ENCODE measurements at places on chromosomes 2 and 18. TPM values are rescaled to one million over a fixed set of nuclear protein-coding genes. Genes with fewer than 3 reads are reported as not detected.

The TTC39C gene
- total RNA-seq = 18.5 TPM

The C1GALT1C1L gene
- 1.0 TPM for total RNA-seq

The ANKRD30B gene
- not detected for total RNA-seq

The SLC23A3 gene
- total RNA-seq = 0.50 TPM

The CD207 gene
- not detected for total RNA-seq

The MYO7B gene
- not detected for total RNA-seq

The RAB17 gene
- total RNA-seq = under 0.01 TPM

The RALB gene
- total RNA-seq = 39.3 TPM

The TMEM247 gene
- not detected for total RNA-seq

The GPC1 gene
- 135 TPM for total RNA-seq

The ACYP2 gene
- total RNA-seq = 7.6 TPM

The IAH1 gene
- 68.8 TPM for total RNA-seq

The SYT4 gene
- not detected for total RNA-seq

The SERPINB3 gene
- total RNA-seq = not detected

The SMYD1 gene
- not detected for total RNA-seq

The FAM237A gene
- not detected for total RNA-seq

The TXNDC2 gene
- total RNA-seq = not detected

The TEKT4 gene
- not detected for total RNA-seq
